Jurkat, Clone E6-1 (cell line): ENCODE measurements at places on chromosomes 5 and 9.

GRCh38 chr9:75156858-75157257, 68.5 kb downstream of the OSTF1 start:
- no peak for DNase-seq

- DNase-seq: no peak
These were observed 26.7 kb upstream of the SUSD3 start for GRCh38 chr9:93031629-93032430.

DNA sequence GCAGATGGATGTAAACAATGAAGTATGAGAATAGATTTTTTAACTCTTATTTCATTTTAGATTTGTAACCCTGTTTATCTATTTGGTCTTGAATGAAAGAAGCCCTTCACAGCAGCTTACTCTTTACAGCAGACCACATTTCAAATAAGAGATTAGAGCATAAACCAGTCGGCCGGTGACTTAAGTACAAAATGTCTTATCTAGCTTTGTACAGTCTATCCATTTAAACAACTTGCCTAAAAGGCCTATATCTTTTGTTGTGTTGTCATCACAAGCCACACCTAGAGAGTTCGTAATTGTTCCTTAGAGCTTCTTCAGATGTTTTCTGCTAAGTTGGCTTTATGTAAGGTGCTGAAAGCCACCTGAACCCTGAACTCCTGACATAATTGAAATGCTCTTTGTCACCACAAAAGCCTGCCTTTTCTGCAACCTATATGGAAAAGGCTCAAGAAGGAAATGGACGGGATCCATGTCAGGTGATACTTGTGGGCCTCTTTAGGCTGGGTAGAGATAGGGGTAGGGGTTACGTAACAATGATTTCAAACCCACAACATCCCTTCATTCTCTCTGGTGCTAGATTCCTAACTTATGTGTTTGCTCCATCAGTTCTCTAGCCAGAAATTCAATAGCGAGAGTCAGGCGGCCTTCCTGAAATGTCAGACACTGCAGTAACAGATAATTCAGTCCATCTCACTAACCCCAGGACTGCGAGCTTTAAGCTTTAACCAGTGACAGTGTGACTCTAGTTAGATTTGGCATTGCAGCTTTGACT, 162.5 kb downstream of the CD180 start:
- DNase-seq: no peak

GRCh38 chr9:111919875-111920274, 23.3 kb downstream of the UGCG start:
- no peak for DNase-seq

- no peak for DNase-seq
These were observed 278.8 kb downstream of the FSTL4 start for GRCh38 chr5:133333326-133334150.

DNA sequence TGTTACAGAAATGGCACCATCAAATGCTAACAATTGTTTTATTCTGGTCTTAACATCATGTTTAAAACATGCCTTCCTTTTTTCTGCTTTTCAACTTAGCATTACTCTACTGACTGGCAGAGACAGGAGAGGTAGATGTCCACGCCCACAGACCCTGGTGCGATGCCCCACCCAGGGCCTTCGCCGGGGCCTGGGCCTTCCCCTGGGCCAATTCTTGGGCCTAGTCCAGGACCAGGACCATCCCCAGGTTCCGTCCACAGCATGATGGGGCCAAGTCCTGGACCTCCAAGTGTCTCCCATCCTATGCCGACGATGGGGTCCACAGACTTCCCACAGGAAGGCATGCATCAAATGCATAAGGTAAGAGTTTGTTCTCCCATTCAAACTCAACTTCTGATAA, 13.7 kb downstream of the SMARCA2 start:
- no peak for DNase-seq

DNA sequence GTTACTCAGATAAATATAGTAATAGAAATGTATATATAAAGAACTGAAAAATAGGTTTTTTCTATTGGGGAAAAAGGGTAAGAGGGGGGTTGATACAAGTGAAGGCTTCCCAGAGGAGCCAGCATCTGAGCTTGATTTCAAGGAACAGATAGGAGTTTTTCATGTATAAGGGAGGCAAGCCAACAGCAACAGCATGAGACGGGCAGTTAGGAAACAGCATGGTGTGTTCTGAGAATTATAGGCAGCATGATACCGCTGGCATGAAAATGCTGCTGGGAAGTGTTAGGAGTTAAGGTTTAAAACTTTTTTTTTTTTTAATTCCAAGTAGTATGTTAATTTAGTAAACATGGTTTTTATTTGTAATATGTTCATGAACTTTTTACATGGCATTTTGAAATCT, 9.7 kb downstream of the CDC37L1 start:
- no peak for DNase-seq

GRCh38 chr9:35453786-35454185, 36.1 kb upstream of the RUSC2 start:
- no peak for DNase-seq

DNA sequence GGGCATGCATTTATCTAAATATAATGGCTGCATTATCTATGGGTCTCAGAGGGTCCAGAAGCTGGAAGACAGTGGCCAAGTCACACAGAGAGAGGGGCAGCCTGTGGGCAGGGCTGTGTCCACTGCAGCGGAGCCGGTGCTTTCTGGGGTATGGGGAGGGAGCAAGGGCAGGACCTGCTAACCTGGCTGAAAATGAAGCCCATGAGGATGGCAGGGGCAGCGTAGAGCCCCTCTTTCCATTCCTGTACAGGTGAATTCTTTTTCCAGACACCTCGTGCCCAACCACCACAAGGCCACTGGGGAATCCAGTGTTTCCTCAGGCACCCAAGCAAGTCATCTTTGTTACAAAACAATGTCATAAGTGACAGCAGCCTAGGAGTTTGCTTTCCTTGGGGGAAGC, 305.9 kb upstream of the IRX4 start:
- no peak for DNase-seq

- no peak for DNase-seq
These were observed 21.7 kb downstream of the MED10 start for GRCh38 chr5:6356578-6357164.

DNA sequence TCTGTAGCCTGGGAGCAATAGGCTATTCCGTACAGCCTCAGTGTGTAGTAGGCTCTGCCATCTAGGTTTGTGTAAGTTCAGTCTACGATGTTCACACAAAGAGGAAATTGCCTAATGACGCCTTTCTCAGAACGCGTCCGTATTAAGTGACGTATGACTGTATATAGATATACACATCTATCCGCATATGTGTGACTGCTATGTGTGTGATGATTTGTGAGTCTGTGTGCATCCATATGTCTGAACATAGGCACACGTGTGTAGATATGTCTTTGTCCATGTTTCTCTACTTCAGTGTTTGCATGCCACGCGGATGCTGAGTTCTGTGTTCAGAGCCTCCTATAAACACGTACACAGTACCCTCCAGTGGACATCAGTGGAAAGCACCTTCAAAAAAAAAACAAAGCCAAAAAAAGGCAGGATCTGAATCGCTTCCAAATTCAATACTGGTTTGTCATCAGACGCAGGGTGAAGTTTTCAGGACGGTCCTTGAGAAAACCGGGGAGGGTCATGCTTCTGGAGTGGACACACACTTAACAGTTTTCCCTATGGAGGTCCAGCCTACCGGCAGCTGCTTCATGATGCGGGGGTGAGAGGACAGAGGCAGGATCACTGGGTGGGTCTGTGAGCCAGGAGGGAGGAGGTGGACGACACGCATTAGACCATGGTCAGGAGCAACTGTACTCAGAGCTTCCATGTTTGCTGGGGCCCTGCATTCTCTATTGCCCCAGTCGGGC, 29.5 kb upstream of the ALDH1B1 start:
- peak; percentile 25 for DNase-seq

DNA sequence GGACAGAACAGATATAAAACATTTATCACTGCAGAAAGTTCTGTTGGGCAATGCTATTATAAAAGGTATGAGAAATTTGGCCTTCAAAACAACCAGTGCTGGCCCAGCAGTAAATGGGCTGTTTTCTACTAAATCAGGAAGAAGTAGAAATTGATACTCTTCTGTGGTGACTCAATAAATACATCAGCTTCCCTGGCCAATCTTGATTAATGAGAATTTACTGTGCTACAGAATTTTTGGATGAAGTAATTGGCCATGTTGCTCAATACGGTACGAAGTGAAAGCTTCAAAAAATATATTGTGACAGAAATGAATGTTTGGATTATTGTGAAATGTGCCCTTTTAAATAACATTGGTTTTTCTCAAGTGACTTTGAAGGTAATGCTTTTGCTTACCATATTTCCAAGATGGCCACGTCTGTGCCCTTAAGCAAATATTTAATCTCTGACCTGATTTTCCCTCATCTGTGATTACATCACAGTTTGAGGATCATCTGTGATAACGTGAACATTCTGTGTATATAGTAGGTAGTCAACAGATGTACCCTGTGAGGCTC, 4.2 kb downstream of the DNAJA1 start:
- DNase-seq: no peak

DNA sequence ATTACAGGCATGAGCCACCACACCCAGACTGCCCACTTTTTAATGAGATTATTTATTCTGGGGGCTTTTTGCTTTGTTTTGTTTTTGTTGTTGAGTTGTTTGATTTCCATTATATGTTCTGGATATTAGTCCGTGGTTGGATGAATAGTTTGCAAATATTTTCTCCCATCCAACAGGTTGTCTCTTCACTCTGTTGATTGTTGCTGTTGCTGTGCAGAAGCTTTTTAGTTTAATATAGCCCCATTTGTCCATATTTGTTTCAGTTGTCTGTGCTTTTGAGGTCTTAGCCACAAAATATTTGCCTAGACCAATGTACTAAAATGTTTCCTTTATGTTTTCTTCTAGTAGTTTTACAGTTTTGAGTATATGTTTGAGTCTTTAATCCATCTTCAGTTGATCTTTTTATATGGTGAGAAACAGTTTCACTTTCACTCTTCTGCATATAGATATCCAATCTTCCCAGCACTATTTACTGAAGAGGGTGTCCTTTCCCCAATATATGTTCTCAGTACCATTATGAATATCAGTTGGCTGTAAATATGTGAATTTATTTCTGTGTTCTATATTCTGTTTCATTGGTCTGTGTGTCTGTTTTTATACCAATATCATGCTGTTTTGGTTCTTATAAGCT, 30.2 kb upstream of the TBCA start:
- no peak for DNase-seq

DNA sequence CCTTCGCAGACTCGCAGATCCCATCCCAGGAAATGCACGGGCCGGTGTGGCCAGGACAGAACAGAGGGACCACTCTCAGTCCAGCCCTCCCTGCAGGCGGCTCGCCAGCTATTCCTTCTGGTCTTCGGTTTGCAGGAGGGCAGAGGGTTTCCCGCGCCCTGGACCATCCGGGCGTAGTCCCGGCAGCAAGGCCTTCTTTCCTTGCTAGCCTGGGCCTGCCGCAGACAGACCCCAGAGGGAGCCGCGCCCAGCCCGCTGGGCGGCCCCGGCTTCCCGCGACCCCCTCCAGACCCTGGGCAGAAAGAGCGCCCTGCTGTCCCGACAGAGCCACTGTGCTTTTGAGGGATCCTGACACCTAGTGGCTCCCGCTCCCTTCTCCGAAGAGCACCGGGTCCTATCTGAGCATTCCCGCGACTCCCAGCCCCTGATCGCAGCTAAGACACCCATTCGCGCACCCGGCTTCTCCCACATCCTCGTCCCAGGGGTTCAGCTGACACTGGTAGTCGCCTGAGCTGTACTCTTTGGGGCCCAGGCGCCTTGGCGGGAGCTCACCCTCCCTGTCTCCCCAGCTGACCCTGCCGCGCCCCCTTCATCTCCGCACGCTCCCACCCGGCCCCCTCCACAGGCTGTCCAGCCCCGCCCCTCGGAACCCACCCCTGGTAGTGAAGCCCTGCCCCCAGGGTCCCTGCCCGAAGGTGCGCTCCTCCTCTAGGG, 1.1 kb downstream of the CFAP90 start:
- no peak for DNase-seq

GRCh38 chr5:119341452-119342349, 14.1 kb upstream of the TNFAIP8 start:
- DNase-seq: no peak

DNA sequence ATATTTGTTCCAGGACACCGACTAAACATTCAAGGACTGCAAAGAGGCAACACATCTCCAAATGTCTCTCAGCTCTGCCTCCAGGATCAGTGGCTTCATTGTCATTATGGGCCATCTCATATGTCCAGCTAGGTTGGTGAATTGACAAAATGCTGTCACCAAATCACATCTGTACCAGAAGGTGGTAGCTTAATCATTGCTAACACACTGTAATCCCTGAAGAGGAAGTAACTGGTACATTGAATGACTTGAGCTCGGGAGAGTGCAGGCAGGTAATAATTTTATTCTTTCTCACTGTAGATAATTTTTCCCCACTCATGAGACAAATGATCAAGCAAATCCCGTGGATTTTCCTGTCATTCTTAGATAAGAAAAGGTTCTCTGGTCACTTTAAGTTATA, 169.8 kb downstream of the SEMA6A start:
- no peak for DNase-seq

- no peak for DNase-seq
These were observed 139.3 kb downstream of the AUH start for GRCh38 chr9:91222457-91222856.

DNA sequence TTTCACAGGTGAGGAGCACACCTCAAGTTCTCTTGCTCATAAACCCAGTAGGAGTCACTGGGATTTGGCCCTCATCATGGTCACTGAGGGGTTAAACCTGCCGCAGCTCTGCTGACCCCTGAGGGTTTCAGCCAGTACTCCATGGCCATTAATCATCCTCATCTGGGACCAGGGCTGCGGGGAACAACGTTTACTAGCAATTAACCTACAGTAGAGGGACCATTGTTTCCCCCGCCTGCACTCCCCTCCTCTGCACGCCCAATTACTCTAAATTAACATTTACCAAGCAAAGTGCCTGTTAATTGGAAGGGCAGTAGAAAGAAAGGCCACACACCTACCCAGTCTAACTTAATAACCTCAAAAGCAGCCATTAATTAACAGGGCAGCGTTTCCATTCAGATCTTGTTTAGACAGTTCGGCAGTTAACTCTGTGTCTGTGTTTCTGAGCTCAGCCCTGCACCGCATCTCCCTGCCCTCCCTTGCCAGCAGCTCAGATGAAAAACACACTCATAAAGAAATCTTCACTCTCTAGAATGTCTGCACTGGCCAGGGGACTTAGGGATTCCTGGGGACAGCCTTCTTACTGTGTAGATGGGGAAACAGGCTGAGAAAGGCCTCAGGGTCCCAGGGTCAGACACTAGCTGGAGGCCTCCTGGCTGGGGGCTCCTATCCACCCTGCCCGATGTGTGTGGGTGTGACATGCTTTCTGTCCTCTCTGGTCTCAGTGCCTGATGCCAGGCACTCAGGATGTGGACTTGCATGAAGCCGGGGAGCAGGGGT, 51.6 kb downstream of the ALG2 start:
- DNase-seq: no peak

DNA sequence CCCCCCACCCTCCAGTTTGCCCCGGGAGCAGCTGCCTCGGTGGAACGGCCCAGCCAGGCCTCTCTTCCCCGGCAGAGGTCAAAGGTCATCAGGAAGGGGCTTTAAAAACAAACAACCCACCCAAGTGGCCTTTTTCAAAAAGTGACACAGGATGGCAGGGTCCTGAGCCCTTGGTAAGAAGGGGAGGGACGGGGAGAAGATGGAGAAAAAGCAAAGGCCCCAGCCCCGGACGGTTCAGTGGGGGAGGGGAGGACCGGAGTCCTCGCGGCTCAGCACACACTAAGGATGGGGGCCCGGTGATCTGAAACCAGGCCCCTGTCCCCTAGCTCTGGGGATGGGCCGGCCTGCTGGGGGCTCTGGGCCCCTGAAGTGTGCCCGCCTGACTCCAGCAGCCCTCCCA, 1.1 kb downstream of the PRRX2 start:
- no peak for DNase-seq
